CD8-positive, alpha-beta memory T cell (primary cell): ENCODE measurements at places on chromosomes 12 and 14.

- DNase-seq = no peak
Measured at GRCh38 chr12:104562763-104563162, 106.0 kb downstream of the CHST11 start.

DNA sequence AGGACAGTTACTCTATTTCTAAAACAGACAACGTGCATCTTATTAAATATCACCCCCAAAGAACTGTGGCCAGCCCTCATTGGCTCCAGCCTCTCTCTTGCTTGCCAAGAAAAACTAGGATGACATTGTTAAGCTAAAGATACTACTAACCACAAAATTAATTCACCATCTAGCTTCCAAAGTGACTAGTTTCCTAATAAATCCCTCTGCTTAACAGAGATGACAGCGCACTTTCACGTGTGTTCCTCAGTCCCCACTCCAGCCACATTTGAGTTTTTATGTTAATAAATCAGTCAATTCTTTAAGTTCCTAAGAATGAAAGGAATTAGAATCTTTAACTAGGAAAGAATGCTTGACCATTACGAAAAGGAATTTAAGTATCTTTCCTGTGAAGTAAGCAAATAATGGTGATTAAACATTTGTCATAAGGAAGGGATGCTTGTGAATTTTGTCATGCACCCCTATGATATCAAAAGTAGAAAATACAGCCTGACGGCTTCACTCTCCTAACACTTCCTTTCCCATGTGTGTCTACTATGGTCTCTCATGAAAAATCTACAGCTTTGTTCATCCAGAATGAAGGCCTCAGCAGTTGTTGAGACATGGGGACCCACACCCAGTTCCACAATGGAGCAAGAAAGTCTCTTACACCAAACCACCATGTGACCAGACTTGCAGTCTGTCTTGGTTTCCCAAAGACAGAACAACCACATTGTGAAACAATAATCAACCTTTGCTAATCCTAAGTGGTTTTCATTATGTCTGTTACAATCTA is 8.1 kb downstream of the CORO1C start:
- no peak for DNase-seq

DNA sequence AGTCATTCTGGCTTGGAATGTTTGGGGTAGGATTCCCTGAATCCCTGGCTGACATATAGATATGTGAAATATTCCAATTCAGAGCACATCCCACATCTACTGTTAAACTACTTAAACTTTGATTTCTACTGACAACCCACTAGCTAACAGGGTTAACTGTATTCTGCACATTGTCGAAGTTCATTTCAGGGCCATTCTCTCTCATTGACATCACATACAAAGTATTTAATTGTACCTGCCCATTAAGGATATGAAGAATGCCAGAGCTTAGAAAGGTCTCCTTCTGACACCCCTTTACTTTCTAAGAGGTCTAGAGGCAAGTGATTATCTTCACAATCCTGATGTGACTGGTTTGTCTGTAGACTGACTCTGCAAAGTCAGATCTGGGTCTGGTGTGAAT is 2.8 kb upstream of the DCN start:
- no peak for DNase-seq

- DNase-seq = no peak
Measured at GRCh38 chr12:33296529-33296928, 143.1 kb downstream of the SYT10 start.

GRCh38 chr12:76029982-76030340 is 1.6 kb downstream of the PHLDA1 start:
- no peak for DNase-seq

DNA sequence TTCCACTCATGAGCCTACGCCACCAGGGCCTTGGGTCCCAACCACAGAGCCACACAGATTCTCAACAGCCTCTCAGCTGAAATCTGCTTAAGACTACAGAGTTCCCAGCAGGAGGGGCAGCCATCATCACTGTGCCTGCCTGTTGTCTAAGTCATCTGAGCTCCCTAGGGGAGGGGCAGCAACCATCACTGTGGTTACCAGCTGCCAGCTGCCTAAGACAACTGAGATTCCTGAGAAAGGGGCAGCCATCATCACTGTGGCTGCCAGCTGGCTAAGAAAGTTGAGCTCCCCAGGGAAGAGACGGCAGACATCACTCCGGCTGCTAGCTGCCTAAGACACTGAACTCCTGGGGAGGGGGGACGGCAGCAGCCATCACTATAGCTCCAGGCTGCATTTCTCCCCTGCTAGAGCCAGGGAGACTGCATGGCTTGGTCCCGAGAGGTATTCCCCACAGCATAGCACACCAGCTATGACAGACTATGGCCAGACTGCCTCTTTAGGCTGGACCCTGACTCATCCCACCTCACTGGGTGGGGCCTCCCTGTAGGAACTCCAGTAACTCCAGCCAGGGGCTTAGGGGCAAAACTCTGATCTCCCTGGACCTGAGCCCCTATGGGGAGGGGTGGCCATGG is 37.2 kb upstream of the C14orf132 start:
- no peak for DNase-seq

DNA sequence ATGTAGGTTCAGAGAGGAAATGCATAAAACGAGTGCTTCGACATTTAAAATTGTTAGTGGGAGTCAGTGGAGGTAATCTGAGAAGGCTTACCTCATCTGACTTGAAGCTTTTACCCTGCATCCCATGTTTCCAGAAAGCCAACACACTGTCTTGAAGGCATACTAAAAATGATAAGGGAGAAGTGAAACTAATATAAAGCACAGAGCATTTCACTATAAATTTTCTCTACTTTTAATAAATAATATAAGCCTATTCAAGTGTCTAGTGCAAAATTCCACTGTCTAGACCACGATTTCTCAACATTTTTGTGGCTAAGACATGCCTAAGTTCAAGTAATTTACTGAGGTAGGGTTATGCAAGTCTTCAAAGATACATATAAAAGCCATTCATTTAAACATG is 29.1 kb upstream of the CDKL1 start:
- no peak for DNase-seq

DNA sequence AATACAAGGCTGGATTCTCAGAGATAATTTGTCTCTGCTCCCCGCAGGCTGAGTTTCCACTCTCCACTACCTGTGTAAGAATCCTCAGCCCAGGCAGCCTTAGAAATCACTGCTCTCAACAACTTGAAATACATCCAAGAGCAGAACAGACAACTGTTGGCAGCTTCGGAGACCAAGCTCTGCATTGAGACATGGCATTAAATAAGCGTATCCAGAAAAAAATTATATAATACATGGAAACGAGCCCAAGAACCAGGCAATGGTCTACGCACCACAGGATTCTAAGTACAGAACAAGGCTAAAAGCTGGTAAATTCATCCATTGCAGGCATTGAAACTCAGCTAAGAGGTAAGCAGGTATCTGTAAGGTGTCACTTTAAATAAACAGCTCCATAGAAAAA is 165.5 kb upstream of the DIO3 start:
- no peak for DNase-seq

DNA sequence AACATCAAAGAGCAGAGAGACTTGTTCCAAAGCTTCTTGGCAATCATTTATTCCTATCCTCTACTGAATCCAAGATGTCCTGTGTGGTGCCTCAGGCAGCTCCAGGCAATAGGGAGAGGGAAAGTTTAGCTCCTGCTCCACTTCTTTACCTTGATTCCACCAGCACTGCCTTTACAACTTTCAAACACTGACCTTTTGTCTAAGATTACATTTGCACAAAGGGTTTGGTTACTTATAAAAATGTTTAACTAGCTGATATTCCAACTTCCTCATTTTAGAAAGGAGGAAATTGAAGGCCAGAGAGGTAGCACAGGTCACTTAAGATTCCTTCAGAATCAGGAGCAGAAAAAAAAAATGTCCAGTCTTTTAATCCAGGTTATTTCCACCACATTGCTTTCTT is 192.7 kb downstream of the BTG1 start:
- DNase-seq = no peak

- DNase-seq = no peak
Measured at GRCh38 chr12:108309674-108310312, 29.3 kb downstream of the CMKLR1 start.

DNA sequence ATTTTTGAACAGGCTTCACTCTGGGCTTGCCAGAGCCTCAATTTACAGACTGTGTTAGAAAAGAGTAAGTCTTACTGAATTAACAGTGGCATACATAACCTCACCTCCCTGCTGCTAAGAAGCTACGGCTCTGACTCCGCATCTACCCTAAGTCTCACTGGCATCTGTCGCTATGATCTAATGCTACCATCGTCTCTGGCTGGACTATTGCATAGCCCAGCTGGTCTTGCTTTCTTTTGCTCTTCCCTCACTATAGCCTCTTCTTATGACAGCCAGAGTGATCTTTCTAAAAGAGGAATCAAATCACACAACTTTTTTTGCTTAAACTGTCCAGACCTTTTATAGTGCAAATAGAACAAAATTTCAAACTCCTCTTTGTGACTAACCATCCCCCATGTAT is 81.1 kb downstream of the SLC24A4 start:
- DNase-seq = no peak

GRCh38 chr12:106342397-106343213 is 14.9 kb upstream of the POLR3B start:
- DNase-seq = no peak

- no peak for DNase-seq
Measured at GRCh38 chr14:33792009-33792719, 158.7 kb downstream of the EGLN3 start.
